ENCODE measurements at places on chromosomes 4 and X.

- H3K36me3 ChIP-seq, result no peaks in the 10 kb centered on the region
- H3K4me1 ChIP-seq, result no peaks in the 10 kb centered on the region
- no peak overlapping the region for H3K4me3 ChIP-seq
- no peak overlapping the region for H3K27ac ChIP-seq
- peak; percentile 28 for DNase-seq
These were observed 148.9 kb downstream of the STIM2 start for GRCh38 chr4:27009539-27009938.

DNA sequence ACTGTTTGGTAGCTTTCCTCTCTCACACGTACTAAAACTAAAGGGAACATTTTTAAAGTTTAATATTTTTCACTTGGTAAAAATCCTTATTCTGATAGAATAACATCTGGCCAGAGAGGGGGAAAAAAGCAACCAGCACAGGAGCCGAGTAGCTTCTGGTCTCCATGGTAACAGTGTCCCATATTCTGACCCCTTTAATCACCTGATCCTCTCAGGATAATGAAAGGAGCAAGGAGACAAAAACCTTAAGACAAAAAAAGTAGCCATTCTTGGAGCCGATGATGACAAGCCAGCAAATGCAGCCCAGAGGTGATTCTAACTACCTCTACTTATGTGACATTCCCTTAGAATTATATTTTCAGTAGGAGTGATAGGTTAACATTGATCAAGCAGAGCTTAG is 126.6 kb downstream of the SLC39A8 start:
- no peak overlapping the region for H3K27ac ChIP-seq
- H3K4me1 ChIP-seq, result no peaks in the 10 kb centered on the region
- no peak for DNase-seq
- no peak overlapping the region for H3K4me3 ChIP-seq
- H3K36me3 ChIP-seq, result no peaks in the 10 kb centered on the region
- no peaks in the 10 kb centered on the region for H3K27me3 ChIP-seq

GRCh38 chr4:7771541-7772507 is 167.8 kb downstream of the AFAP1 start:
- H3K4me1 ChIP-seq, result peaks cover 6% of the 10 kb centered on the region
- no peak overlapping the region for H3K4me3 ChIP-seq
- peaks cover 87% of the 10 kb centered on the region for H3K36me3 ChIP-seq
- DNase-seq, result no peak
- no peaks in the 10 kb centered on the region for H3K27me3 ChIP-seq
- H3K27ac ChIP-seq, result no peak overlapping the region

DNA sequence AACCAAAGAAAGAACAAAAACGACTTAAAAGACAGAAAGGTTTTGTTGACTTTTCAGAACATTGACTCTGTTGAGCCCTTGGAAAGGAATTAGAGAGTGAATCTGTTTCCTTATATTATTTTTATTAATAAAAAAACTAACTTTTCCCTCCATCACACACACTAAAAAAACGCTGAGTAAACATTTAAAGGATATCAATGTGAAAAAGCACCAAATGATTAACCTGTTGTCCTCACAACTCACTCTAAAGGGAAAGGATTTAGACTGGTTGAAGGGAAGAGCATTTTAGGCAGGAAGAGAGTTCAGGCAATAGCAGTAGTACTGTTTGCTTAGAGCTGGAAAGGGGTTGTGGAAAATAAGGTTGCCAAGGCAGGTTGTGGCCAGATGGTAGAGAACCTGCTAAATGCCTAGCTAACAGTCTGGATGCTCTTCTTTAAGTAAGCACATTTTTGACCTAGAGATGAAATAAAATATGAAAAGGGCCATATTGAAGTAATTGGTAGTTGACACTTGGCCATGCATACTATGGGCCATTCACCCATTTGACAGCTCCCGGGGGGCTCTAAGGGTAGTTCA is 98.0 kb upstream of the NDP start:
- no peak overlapping the region for H3K27ac ChIP-seq
- no peaks in the 10 kb centered on the region for H3K36me3 ChIP-seq
- H3K4me1 ChIP-seq, result no peaks in the 10 kb centered on the region
- no peak for DNase-seq
- no peak overlapping the region for H3K4me3 ChIP-seq

- peak overlapping the region; percentile 89 for H3K4me3 ChIP-seq
- peaks cover 1% of the 10 kb centered on the region for H3K4me1 ChIP-seq
- H3K27me3 ChIP-seq, result no peaks in the 10 kb centered on the region
- no peak overlapping the region for H3K27ac ChIP-seq
- H3K36me3 ChIP-seq, result peaks cover 2% of the 10 kb centered on the region
These were observed 1.3 kb downstream of the MTHFD2L start for GRCh38 chr4:74159143-74159709.

Data from mesenchymal stem cell (in vitro differentiated cells and primary cell).